ENCODE measurements at places on chromosomes 5 and 9. TPM values are rescaled to one million over a fixed set of nuclear protein-coding genes. Genes with fewer than 3 reads are reported as not detected.
A peak's percentile ranks its signal among the peaks of the same experiment; 100 is the strongest.

The MSX2 gene
- 0.34 TPM for total RNA-seq

DNA sequence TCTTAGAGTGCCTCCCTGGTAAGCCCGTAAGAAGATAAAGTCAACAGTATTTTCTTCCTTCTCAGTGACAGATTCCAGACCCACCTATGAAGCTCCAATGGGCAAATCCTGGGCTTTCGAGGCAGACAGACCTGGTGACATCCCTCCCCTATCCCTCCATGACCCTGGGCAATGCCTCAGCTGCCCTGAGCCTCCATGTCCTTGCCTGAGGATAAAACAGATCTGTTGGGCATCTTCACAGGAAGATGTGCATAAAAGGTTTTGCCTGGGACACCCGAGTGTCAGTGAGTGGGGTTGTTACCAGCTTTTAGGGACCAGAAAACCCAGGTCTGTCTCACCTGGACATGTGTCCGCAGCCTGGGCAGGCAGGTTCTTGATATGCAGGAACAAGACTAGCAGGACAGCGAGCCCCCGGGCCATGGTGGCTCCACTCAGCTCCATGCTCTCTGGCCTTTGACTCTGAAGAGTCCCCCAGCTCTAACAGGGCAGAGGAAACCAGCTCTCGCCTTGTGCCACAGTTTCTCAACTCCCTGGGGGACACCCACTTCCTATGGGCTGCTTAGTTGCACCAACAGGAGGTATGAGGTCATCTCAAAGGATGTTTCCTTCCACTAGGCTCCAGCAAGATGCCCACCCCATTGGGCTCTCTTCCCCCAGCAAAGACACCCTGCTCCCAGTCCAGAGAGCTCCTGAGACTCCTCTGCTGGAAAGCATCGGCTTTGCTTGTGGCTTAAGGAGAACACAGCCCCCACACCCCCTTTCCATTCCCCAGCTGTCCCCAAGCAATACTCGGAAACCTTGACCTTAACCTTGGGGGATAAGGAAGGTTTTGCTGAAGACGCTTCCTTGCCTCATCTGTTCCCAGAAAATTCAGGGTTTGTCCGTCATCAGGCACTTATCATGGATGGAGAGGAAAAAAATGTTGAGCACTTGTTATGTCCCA lies at the start of gene FCN1:
Gene FCN1 (minus strand): TSS at position 482 of the 943 bp plus-strand sequence. CDS start 41 bp downstream, at position 441.
- H3K4me1 ChIP-seq: no peaks in the 10 kb centered on the region
- no peak within 1 kb of the TSS for H3K4me3 ChIP-seq
- no peak for DNase-seq
- H3K27me3 ChIP-seq: no peaks in the 10 kb centered on the region

DNA sequence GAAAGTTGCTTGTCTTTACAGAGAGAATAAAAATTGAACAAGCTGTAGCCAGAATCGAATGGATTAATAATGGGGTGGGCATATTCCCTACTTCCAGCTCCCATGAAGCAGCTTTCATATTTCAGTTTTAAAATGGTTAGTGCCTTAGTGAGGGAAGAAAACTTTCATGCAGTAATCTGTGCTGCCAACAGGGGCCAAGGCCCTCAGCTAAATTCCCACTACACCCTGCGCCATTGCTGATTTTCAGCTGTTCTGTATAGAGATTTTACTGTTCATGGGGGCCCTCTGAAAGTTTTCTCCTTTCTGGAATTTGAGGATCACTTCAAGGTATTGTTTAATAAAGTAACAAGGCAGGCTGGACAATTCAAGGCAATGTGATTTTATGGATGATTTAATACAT lies 58.2 kb downstream of the CAST start:
- H3K4me3 ChIP-seq: no peak overlapping the region
- no peak overlapping the region for H3K27ac ChIP-seq
- no peak for DNase-seq
- H3K27me3 ChIP-seq: no peaks in the 10 kb centered on the region
- H3K36me3 ChIP-seq: no peaks in the 10 kb centered on the region
- peaks cover 28% of the 10 kb centered on the region for H3K4me1 ChIP-seq

The COL23A1 gene
- total RNA-seq: 1.5 TPM

GRCh38 chr9:31355965-31356364 lies 1028.5 kb upstream of the ACO1 start:
- no peak overlapping the region for H3K27ac ChIP-seq
- no peaks in the 10 kb centered on the region for H3K4me1 ChIP-seq
- no peaks in the 10 kb centered on the region for H3K36me3 ChIP-seq
- H3K4me3 ChIP-seq: no peak overlapping the region

DNA sequence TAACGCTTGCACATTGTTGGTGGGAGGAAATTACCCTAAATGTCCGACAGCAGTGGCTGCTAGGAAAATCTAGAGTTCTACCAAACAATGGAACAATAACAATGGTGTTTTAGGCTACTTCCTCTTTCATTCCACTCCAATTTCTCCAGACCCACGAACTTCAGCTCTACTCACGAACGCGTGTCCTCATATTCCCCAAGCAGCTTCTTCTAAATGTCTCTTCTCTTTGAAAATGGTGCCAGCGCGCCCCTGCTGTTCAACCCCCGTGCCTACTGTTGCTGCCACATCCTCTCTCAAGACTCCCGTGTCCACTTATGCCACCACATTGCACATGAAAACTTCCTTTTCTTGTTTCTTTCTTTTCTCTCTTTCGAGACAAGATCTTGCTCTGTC lies 25.6 kb downstream of the OR2V2 start:
- H3K27me3 ChIP-seq: peaks cover 79% of the 10 kb centered on the region
- DNase-seq: no peak
- H3K4me1 ChIP-seq: peaks cover 3% of the 10 kb centered on the region
- no peak overlapping the region for H3K27ac ChIP-seq
- no peaks in the 10 kb centered on the region for H3K36me3 ChIP-seq
- no peak overlapping the region for H3K4me3 ChIP-seq

DNA sequence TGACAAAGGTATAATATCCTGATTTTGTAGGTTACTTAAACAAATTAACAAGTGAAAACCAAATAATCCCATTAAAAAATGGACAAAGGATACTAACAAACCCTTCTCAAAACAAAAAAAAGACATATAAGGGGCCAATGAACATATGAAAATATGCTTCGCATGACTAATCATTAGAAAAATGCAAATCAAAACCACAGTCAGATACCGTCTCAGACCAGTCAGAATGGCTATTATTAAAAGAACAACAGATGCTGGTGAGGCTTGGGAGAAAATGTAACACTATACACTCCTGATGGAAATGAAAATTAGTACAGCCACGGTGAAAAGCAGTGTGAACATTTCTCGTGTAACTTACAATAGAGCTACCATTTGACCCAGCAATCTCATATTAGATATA lies 1542.2 kb upstream of the CDH9 start:
- no peak for DNase-seq
- no peaks in the 10 kb centered on the region for H3K36me3 ChIP-seq
- no peak overlapping the region for H3K4me3 ChIP-seq
- no peaks in the 10 kb centered on the region for H3K4me1 ChIP-seq
- no peak overlapping the region for H3K27ac ChIP-seq
- no peaks in the 10 kb centered on the region for H3K27me3 ChIP-seq

The TRPM3 gene
- 0.49 TPM for total RNA-seq

DNA sequence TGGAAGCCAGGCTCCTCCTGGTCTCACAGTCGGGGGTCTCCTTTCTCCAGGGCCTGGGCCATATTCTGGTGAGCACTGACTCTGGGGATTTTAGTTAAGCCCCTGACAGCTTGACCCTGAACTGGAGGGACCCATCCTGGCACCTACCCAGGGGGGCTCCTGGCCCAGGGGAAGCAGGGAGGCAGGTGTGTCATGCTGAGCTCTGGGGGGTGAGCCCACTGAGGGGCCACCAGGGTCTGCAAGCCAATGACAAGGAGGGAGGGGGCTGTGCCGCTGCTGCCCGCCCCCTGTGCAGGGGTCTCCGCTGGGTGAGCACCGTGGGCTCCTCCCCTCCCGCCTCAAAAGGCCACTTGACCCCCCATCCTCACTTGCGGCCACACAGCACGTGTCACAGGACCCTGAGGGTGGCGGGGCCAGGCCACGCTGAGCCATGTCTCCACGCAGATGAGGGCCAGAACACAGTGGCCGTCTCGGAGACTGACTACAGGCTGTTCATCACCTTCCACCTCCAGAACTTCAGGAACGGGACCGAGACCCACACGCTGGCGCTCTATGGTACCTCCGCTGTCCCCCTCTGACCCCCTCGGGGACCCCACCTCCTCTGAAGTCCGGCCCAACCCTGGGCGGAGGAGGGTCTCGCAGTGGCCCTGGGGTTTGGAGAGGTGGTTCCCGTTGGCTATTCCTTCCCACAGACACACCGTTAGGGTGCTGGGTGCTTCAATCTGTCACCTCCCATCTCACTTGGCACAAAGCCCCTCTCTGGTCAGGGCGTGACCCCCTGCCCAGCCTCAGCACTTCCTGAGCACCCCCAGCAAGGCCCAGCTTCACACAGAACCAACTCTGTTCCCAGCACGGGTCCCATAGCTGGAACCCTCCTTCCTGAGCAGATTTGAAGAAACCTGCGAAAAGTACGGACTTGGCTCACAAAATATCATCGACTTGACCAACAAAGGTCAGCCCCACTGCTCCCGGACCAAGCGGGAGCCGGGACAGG lies 2.0 kb downstream of the LCN9 start:
- H3K36me3 ChIP-seq: no peaks in the 10 kb centered on the region
- H3K4me1 ChIP-seq: no peaks in the 10 kb centered on the region
- DNase-seq: no peak

DNA sequence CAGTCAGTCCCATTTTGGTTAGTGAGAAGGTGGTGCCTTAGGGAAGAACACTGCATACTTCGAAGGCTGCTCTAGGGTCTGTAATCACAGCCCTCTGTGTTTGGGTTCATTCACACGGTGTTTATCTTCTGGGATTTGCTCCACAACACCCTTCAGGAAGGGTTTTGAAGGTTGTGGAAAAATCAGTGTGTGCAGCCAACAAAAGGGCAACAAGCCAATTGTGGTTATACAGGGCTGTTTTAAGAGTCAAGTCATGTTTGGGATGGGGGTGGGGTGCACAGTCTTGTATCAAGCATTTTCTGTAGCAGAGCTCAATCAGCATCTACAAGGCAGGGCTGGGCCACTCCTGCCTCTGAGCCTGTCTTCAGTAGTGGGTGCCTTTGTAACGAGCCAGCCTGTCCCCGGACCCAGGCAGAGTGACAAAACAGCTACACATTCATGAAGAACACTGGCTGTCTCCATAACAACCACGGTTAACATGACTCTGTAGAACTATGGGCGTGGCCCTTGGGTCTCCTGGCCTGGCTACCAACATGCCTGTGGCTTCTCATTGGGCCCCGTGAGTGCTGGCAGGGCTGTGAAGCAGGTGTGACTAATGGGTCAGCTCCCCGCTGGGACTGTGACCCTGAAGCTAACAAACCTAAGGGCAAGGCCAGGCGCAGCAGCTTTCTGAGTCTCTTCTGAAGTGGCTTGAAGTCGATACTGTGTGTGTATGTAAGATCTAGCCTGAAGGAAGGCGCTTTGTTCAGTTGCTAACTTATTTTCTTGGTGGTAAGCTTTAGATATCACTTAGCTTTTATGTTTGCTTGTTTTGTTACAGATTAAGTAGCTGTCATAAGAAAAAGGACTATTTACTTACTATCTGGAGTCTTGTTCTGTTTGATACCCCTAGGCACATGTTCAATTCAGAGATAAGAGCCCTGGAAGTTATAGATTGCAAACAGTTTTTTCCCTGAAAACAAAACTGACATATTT lies 27.9 kb upstream of the GOLM1 start:
- H3K27ac ChIP-seq: peak overlapping the region; percentile 58
- peaks cover 14% of the 10 kb centered on the region for H3K4me1 ChIP-seq
- no peaks in the 10 kb centered on the region for H3K36me3 ChIP-seq
- no peak overlapping the region for H3K4me3 ChIP-seq

DNA sequence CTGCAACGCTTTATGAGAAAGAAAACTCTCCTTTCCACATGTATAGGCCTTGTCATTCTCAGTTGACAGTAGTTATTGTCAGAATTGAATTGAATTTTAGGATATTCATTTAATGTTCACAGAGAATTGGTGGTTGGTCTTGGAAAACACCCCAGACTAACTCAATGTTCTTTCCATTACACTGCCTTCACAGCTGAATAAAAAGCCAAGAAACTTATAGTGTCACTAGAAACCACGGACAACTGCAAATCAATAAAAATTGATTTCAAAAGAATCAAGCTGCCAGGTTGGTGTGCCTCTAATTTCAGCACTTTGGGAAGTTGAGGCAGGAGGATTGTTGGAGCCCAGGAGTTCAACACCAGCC lies 38.9 kb upstream of the IQGAP2 start:
- no peaks in the 10 kb centered on the region for H3K36me3 ChIP-seq
- DNase-seq: no peak
- no peak overlapping the region for H3K27ac ChIP-seq
- no peaks in the 10 kb centered on the region for H3K4me1 ChIP-seq

DNA sequence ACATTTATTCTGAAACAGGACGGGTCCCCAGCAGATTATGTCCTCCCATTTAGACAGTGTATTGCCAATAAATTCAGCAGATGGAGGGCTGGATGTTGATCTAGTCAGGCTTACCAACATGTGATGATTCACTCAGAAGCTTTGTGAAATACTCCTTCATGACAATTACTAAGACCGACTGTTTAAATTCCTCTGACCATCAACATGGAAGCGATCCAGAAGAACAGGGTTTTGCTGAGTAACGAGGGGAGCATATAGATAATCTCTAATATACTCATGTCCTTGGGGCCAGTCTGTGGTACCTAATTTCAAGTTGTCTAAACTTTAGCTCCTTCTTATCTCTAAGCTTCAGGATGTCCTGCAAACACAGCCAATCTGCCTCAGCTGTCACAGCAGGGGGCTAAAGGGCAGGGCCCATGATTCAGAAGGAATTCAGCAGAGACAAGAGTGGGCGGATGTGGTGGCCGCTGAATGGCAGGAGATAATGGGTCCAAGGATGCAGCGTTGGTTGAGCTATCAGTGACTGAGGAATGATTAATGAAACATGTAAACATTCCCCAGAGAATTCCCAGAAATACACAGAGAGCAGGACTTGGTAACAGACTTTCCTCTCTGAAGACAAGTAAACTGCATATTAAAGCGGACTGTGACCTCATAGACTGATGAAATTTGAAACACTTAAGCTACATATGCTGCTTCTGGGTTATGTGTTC lies 109.4 kb downstream of the ANKRD55 start:
- H3K36me3 ChIP-seq: no peaks in the 10 kb centered on the region
- DNase-seq: peak; percentile 83

The PKN3 gene
- 4.1 TPM for total RNA-seq

The IFNA2 gene
- not detected for total RNA-seq

The PCDHGB5 gene
- total RNA-seq: 14.3 TPM

- no peak overlapping the region for H3K27ac ChIP-seq
- no peaks in the 10 kb centered on the region for H3K36me3 ChIP-seq
- no peaks in the 10 kb centered on the region for H3K4me1 ChIP-seq
Observed at GRCh38 chr5:57550132-57550531, 67.5 kb upstream of the ACTBL2 start.

- no peaks in the 10 kb centered on the region for H3K36me3 ChIP-seq
- no peak overlapping the region for H3K4me3 ChIP-seq
- H3K27me3 ChIP-seq: peaks cover 2% of the 10 kb centered on the region
- H3K27ac ChIP-seq: no peak overlapping the region
- peak; percentile 50 for DNase-seq
Observed at GRCh38 chr5:10653043-10653442, 89.2 kb downstream of the ANKRD33B start.

GRCh38 chr9:89077519-89077918 lies 86.3 kb downstream of the S1PR3 start:
- H3K36me3 ChIP-seq: no peaks in the 10 kb centered on the region
- peaks cover 41% of the 10 kb centered on the region for H3K4me1 ChIP-seq
- no peak overlapping the region for H3K27ac ChIP-seq

GRCh38 chr5:97847920-97848631 lies 665.0 kb upstream of the RIOK2 start:
- no peaks in the 10 kb centered on the region for H3K27me3 ChIP-seq
- H3K4me3 ChIP-seq: no peak overlapping the region
- no peak overlapping the region for H3K27ac ChIP-seq
- H3K4me1 ChIP-seq: no peaks in the 10 kb centered on the region
- no peaks in the 10 kb centered on the region for H3K36me3 ChIP-seq
- DNase-seq: no peak

Data from lung (tissue), 17 donors.